NCI-H187 (cell line): ENCODE measurements at places on chromosomes 11 and 22.

DNA sequence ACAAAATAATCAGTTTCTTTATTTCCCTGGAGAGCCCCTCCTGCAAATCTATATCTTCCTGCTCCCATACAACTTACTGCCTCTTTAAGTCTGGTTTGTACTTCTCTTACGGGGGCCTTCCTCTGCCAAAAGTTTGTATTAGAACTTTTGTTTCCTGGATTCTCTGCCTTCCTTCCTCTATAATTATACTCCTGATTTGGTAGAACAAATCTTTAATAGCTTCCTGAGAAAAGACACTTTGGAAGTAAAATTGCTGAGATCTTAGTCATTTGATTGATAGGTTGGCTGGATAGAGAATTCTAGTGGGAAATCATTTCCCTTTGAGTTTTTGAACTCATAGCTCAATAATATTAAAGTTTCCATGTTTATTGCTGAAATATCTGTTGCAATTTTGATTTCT, 499.2 kb downstream of the RAB38 start:
- DNase-seq, result no peak

DNA sequence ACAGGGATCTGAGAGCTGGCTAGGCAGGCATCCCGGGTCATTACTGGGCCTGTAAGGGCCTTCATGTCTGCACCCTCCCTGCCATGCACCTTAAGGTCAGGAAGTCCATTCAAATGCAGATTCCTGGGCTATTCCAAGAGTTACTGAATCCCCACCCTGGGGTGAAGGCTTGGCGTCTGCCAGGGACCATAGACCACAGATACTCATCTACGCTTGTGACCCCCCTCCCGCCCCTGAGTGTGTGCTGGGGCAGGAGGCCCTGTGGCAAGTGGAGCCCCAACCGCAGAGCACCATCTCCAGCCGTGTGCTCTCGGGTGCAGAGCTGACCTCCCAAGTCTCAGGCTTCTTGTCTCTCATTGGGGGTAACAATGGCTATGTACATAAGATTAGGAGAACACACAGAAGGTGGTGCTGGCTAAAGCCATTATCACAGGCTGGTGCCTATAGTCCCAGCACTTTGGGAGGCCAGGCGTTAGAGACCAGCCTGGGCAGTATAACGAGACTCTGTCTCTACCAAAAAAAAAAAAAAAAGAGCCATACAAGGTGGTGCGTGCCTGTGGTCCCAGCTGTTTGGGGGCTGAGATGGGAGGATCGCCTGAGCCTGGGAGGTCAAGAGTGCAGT, 19.1 kb upstream of the KCNQ1OT1 start:
- no peak for DNase-seq

DNA sequence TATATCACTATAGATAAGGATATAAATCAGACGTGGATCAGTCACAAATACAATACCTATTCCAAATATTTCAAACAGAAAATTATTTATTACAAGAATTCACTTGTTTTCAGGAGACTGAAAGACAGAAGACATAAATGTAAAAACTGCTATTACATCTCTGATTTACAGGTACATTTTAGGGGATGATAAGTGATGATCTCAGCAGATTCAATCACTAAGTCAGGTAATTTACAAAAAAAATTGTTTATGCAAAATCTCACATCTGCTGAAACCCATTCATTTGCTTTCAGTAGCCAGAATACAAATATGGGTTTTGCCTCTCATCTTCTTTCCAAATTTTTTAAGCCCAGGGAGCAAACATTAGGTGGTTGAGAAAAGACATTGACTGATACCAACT, 1648.4 kb upstream of the RAG2 start:
- DNase-seq, result no peak

- DNase-seq, result no peak
Measured at GRCh38 chr22:31377612-31378011, 21.8 kb upstream of the DRG1 start.

GRCh38 chr11:118138839-118139420, 13.7 kb downstream of the SCN4B start:
- DNase-seq, result no peak

DNA sequence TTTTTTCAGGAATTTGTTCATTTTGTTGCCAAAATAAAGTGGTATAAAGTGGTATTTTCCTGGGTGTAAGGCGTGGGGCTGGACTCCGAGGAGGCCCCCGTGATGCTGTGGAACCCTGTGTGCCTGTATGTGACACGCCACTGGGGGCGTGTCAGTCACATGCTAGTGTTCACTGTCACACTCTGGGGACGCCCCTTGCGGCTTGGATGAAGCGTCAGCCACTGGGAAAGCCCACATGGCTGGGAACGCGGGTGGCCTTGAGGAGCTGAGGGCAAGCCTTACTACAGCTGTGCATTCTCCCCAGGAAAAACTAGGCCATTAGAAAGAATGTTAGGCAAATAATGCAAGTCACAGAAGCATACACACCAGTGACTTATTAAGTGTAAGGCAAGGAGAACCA, 77.0 kb upstream of the SLC25A18 start:
- no peak for DNase-seq
